ENCODE measurements at places on chromosomes 4 and X.
A peak's percentile ranks its signal among the peaks of the same experiment; 100 is the strongest.

DNA sequence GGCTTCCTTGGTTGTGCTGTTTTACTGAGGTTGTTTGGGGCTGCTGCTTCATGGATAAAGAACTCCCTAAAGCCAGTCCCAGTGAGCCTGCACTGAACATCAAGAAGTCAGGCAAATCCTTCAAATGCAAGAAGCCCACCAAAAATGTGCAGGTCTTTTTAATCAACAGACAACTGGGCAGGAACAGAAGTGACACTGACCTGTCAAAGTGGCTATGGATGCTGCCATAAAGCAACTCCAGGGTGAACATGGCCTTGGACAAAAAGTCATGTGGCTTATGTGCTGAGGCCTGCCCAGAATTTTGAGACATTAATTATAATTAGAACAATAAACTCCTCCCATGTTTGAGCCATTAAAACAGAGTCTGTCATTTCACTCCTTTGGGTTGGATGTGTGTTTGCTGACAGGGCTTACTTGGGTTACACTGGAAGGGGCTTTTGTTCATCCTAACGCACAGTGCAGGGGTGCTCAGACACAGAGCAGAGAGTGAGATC is at the start of gene ETDC:
Gene ETDC, plus strand, starts transcription at position 51 of the 494 bp plus-strand sequence. Its CDS starts 0 bp downstream, at position 51.
- no peak for DNase-seq

DNA sequence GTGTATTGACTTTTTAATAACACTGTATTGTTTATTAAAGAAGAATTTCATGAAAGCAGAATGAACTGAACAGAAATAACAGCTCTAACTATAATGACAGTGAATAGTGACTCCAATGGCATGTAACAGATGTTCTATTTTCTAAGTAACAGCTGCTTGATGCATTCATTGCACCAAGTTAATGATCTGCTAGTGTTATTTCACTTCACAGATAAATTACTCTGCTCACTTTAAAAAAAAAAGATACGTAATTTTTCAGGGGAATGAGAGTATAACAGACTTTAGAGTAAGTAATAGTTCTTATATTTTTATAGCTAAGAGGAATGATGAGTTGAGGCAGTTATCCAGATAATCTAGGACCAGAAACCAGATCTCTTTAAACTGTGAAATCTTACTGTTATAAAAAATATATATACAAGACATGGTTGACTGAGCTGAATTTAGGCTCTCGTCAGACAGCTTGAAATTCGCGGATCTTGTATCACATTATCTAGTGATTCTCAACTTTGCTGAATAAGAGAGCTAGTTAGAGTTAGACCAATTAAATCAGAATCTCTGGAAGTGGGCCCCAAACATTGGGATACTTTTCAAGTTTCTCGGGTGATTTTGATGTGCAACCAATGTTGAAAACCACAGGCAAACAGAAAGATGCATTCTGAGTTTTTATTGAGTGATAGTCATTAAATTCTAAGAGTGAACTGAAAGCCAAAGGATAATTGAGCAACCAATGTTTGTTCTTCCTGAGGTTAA is 840.7 kb downstream of the DMD start:
- DNase-seq = no peak

DNA sequence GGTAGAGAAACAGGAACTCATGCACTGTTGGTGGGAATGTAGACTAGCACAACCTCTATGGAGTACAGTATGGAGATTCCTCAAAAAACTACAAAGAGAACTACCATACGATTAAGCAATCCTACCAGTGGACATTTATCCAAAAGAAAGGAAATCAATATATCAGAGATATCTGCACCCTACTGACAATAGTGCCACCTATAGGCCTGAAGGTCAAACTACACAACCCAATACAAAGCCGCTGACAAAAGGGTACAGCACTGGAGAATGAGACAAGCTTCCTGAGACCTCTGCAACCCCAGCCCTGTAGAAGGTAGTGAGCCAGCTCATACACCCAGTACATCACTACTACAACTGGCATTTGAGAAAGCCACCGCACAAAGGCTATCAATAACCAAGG is 67.1 kb downstream of the CBR4 start:
- DNase-seq = peak; percentile 34

DNA sequence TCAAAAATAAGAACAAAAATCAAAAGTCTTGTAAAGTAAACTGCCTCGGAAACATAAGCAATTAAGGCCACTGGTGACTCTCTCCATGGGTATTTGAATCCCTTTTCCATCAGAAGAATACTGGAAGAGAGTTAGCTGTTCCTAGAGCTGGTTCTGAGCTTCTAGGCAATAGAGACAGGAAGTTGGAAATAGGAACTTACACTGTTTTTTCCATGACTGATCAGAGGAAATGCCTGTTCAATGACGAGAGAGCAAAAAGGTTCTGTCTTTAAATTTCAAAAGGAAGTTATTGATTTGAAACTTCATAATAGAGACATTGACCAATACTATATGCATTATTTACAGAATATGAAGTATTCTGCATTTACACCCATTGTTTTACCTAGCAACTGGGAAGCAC is 503.5 kb upstream of the ARX start:
- DNase-seq = no peak

- DNase-seq = no peak
These were observed 480.2 kb downstream of the DTHD1 start for GRCh38 chr4:36761607-36762006.

- DNase-seq = no peak
These were observed 39.3 kb downstream of the GASK1B start for GRCh38 chr4:158133551-158133950.

Measured in HAP-1 (cell line).